ENCODE measurements at places on chromosomes 3 and 15.

DNA sequence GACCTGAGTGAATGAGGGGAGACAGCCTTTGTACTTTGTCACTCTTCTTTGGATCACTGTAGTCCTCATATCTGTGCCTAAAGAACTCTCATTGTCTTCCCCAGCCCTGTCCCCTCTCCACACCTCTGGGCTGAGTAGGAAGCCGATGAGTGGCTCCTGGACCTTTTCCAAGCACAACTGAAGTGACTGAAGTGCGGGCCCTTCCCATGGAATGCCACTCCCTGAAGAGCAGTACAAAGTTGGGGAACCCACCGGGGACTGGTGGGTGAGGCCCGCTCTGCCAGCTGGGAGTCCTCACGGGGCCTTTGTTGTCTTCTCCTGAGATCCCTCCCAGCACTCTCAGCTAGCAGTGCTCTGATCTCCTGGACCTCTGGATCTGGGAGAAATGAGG is 90.1 kb downstream of the AAGAB start:
- no peak for DNase-seq

DNA sequence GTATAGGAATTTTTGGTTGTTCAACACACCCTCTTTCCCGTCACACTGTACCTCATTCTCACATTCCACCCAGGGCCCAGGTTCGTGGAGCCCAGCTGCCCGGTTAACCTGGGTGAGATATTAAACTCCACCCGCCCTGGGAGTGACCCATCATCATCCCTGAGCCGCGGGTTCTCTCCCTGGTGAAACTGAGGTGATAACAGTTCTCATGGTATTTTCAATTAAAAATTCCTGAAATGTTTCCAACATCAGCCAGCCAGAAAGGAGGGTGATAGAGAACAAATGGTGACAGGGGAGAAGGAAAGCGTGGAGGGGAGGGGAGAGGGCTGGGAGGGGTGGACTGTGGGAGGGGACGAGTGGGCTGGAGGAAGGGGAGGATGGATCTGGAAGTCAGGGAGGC is 148.8 kb downstream of the ALDH1A2 start:
- DNase-seq: no peak

GRCh38 chr3:172903642-172904320 is 153.3 kb downstream of the ECT2 start:
- no peak for DNase-seq

DNA sequence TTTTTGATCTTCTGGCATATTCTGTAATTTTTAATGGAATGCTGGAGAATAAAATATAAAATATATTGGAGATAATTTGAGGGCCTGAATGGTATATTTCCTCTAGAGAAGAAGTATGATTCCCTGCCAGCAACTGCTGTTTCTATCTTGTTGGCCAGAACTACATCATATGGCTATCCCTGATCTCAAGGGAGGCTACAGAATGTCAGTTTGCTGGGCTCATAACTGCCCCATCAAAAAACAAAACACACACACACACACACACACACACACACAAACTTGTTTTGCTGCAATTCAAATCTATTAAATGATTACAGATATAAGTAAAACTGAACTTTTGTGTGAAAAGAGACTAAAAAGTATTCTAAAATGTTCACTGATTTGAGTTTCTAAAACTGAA is 51.0 kb downstream of the RASA2 start:
- DNase-seq: no peak

DNA sequence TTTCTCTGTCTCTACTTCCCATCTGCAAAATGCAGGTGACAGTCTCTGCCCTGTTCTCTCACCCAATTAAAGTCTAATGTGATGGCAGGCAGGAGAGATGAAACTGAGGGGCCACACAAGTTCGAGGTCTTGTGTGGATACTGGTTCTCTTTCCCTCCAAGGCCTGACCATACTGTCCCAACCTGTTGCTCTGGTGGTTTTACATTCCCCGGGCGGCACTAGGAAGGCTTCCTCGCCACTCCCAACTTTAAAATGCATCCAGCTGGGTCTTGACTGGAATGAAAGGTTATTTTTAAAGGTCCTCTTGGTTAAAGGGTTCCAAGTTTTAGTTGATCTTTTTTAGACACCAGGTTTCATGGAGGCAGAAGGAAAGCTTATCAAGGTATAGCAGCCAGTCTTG is 37.2 kb downstream of the WHAMM start:
- no peak for DNase-seq

- peak; percentile 19 for DNase-seq
Observed at GRCh38 chr15:89496155-89497098, at the start of gene RHCG. Gene RHCG, minus strand, starts transcription at chr15:89496583. Its CDS starts 39 bp downstream, at chr15:89496544.

GRCh38 chr15:36584511-36584910 is 5.1 kb downstream of the CDIN1 start:
- no peak for DNase-seq

- no peak for DNase-seq
Observed at GRCh38 chr15:80618685-80619400, 76.3 kb upstream of the ABHD17C start.

GRCh38 chr3:44477312-44478030 is at the start of gene ZNF445:
Gene ZNF445, minus strand, starts transcription at chr3:44477670. Its CDS starts 22,121 bp downstream, at chr3:44455549.
- peak; percentile 81 for DNase-seq

- DNase-seq: no peak
Observed at GRCh38 chr15:43517354-43518196, at the start of gene MAP1A. Gene MAP1A, plus strand, starts transcription at chr15:43517608. Its CDS starts 3,866 bp downstream, at chr15:43521474.

- DNase-seq: no peak
Observed at GRCh38 chr3:117600112-117600511, 890.5 kb downstream of the TUSC7 start.

DNA sequence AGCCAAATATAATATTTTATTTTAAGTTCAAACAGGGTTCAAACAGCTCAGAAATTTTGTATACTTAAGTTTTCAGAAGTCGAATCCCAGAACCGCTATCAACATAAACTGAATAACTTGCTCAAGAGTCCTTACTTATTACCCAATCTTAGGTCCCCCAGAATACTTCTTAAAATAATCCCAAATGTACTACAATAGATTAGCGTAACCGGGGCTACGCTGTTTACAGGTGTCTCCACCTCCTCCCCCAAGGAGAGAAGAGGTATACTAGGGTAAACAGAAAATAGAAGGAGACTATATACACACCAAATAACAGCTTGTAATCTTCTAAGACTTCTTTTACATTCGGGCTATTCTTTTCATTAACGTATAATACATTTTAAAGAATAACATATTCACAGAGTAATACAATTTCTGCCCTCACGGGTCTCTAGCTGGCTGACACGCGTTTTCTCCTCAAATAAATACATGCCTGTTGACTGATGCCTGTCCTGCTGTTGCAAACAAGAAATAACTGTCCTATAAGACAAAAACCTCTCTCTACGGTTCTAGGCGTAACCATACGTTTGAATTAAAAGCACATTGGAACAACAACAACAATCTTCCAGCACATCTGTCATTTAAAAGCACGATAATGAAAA is 1.3 kb downstream of the DENND4A start:
- DNase-seq: no peak

GRCh38 chr3:48851407-48851806 is 3.7 kb upstream of the PRKAR2A start:
- DNase-seq: no peak

- DNase-seq: no peak
Observed at GRCh38 chr3:126947429-126947828, 35.5 kb upstream of the PLXNA1 start.

GRCh38 chr3:32880225-32880624 is 62.4 kb downstream of the TRIM71 start:
- no peak for DNase-seq

DNA sequence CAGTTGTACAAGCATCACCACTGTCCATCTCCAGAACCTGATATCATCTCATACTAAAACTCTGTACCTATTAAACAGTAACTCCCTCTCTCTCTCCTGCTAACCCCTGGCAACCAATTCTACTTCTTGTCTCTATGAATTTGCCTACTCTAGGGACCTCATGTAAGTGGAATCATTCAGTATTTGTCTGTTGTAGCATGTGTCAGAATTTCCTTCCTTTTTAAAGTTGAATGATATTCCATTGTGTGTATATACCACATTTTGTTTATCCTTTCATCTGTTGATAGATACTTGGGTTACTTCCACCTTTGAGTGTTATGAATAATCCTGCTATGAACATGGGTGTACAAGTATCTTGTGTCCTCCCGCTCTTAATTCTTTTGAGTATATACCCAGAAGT is 16.6 kb downstream of the ZNF592 start:
- no peak for DNase-seq

DNA sequence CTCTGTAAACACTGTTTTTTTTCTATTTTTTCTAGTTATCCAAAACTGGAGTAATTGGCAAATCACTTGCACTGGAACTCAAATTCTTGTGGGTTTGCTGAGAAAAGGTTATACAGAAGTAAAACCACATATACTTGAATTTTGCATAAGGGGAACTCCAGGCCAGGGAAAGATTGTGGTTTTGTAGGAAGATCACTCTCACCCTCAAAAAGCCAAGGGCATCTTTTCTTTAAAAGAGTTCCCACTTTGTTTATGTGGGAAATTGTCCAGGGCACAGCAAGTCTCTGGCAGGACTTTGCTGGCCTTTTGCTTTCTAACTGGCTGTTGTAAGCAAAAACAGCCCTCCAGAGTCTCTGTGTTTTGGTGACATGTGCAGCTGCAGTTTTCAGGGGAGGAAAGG is 340.3 kb upstream of the RBMS3 start:
- DNase-seq: no peak

DNA sequence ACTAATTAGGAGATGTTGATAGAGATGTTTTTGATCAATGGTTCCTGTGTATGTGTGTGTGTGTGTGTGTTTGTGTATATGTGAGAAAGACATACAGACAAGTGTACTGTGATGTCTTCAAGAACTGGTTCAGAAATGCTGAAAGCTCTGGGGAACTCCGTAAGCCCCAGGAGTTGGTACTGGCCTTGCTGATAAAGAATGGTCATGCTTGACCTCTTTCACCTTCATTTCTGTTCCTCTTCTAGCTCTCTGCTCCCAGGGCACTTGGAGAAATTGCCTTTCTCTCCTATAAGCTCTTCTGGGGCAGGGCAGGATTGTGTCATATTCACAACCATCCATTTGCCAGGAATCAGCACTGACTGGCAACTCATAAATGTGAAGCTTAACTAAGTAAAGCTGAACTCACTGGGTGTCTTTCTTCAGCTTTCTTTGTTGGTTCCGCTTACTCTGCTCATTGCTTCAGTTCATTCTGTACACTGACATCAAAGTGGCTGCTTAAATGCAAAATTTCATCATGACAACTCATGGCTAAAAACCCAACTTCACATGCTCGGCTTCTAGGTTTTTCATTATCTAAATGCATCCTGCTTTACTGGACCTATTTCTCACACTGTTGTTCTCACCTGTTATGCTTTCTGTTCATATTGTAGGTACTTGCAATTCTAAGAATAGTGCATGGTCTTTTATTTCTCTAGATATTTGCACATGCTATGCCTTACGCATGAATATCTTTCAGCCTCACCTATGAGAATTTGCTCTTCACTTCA is 162.1 kb upstream of the LYSMD4 start:
- DNase-seq: no peak

GRCh38 chr15:77897896-77898406 is 179.6 kb downstream of the TBC1D2B start:
- DNase-seq: no peak

All from stimulated activated naive CD8-positive, alpha-beta T cell treated with anti-CD3 and anti-CD28 coated beads, Interleukin-15, amount 100 ng/mL, for 72 hours (primary cell).